ENCODE measurements at places on chromosomes 4 and X.

DNA sequence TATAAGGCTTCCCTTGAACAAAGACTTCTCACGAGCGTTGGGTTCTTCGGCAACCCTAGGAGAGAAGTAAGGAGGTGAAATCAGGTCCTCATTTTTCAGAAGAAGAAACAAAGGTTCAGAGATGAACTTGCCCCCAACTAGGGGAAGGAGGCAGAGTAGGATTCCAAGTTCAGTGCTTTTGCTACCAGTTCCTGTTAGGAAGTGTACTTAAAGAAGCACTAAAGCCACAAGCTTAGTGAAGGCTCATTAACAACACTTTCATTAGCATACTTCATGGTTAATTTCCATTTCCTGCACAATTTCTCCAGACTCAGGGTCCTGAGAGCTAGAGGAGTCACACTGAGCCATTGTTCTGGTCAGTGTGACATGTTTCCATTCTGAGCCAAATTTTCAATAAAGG is 52.1 kb downstream of the VSIG4 start:
- no peak for DNase-seq

DNA sequence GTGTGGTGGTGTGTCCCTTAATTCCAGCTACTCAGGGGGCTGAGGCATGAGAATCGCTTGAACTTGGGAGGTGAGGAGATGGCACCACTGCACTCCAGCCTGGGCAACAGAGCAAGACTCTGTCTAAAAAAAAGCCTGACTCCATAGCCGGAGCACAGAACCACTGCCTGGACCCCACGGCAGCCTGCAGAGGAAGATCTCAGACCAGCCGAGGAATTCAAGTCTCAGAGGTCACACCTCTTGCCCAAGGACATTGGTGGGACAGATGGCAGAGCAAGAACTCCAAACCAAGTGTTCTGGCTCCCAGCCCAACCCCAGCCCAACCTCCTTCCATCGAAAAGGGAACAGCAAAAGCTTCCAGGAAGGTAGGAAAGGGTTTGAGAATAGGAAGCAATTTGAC is 70.8 kb downstream of the SMIM20 start:
- DNase-seq = no peak

GRCh38 chr4:120071192-120071795 is 4.6 kb upstream of the MAD2L1 start:
- DNase-seq = peak; percentile 57

DNA sequence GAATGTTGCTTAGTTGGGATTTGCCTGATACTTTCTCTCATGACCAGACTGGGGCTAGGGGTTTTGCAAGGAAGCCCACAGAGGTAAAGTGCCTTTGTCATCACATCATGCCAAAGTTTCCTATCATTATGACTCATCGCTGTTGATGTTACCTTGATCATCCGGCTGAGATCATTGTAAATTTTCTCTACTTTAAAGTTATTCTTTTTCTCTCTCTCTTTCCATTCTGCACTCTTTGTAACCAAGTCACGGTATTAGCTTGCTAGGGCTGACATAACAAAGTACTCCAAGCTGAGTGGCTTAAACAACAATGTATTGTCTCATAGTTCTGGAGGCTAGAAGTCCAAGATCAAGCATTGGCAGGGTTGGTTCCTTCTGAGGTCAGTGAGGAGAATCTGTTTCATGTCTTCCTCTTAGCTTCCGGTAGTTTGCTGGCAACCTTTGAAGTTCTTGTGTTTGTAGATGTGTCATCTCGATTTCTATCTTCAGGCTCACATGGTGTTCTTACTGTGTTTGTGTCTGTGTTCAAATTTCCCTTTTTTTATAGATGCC is 113.0 kb downstream of the DTHD1 start:
- no peak for DNase-seq

GRCh38 chr4:60368986-60369385 is 831.1 kb upstream of the ADGRL3 start:
- no peak for DNase-seq

- peak; percentile 85 for DNase-seq
Observed at GRCh38 chr4:149885896-149886295, 70.3 kb upstream of the IQCM start.

GRCh38 chrX:15340867-15341266 is 5.5 kb upstream of the PIGA start:
- no peak for DNase-seq

GRCh38 chrX:2696698-2697215 is 5.7 kb downstream of the CD99 start:
- DNase-seq = peak; percentile 93

- DNase-seq = no peak
Observed at GRCh38 chrX:112163906-112164305, 81.3 kb upstream of the TRPC5 start.

DNA sequence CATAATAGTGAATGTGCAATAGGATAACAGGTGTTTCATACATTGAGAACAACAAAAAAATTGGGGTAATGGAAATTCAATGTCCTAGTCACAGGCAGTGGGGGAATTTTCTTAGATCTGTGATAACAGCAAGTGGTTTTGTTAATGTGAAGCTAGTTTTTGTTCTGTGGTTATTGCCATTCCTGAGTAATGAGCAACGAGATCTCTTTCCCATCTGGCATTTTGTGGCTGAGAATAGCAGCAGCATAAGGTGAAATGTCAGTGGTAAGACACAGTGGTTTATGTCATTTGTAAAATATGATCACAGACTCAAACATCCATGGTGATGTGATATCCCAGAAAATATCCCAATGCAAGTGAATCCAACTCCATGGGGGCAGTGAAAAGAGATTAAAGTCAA is 497.5 kb downstream of the KCNIP4 start:
- peak; percentile 34 for DNase-seq

DNA sequence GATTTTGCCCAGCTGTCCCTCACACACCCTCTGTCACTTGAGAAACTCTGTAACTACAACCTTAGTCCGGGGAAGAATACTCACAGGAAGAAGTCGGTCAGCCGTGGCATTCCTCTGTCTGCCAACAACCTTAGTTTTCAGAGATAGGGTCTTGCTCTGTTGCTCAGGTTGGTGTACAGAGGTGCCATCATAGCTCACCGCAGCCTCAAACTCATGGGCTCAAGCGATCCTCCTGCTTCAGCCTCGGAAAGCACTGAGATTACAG is 12.2 kb upstream of the SPCS3 start:
- no peak for DNase-seq

GRCh38 chr4:187387739-187388138 is 607.8 kb upstream of the ZFP42 start:
- peak; percentile 11 for DNase-seq

DNA sequence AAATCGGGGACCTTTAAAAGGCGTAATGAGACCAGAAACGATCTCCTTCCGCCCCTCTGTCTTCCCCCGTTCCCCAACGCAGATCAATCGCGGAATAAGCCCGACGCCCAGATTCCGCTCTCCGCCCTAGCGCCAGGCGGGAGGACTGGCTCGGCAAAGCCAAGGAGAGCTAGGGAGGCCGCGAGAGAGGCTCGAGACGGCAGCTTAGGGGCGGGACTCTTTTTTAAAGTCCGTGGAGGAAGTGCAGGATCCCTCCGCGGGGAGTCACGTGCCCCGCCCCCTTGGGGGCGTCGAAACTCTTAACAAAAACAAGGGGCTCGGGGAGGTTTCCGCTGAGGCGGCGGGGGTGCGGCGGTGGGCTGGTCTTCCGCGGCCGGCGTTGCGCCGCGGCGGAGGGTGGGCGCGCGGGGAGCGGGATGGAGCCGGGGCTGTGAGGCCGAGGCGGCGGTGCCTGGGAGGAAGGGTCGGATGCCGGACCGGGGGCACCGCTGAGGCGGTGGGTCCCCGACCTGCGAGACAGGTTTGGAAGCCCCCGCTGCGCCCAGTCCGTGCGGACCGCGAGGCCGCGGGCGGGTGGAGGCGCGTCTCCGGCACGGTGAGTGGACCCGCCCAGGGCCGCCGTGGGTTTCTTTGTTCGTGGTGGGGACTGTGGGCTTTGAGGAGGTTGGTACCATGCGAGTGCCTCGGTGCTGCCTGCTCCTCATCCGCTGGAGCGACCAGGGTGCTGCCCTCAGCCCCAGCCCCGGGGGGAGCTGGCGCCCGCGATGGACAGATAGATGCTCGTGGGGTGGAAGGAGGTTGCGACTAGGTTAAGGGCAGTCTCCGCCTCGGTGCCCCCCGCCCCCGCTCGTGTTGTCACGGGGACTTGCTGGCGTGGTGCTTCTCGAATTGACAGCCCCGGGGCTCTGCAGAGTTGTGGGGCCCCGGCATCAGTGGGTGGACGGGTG is at the start of gene CCNG2:
Gene CCNG2, plus strand, starts transcription at position 296 of the 947 bp plus-strand sequence. CDS start 1,326 bp downstream, outside the sequence.
- DNase-seq = no peak

DNA sequence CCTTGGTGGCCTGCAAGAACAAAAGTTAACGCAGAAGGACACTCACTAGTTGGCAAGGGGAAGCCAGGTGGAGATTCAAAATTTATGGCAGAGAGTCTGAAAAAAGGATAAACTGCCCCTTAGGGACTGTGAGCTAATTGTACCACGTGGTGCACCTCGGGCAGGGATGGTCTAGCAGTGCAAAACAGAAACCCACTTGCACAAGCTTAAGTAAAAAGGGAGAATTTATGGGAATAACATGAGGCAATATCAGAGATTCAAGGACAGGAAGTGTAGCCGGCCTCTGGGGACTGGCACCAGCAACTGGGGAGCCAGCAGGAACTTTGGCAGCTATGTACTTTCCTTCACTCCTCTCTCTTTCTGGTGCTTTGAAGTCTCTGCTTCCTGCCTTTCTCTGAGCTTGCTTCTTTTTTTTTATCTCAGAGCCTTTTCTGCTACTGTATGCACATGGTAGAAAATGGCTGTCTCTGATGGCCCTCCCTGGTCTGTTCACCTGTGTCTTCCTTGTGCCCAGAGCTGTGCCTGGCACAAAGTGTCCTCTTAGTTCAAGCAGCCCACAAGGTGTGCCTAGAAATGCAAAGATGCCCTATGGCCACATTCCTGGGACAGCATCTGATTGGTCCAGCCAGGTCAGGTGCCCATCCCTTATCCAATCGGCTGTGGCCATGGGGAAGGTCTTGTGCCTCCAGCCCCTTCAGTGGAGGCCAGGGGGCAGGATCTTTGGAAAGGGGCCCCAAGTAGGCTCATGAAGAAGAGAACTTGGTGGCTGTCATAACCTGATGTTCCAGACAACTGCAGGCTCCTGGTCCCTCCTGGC is 114.8 kb upstream of the ATP6AP2 start:
- no peak for DNase-seq

GRCh38 chr4:180057891-180058671 is 2185.1 kb upstream of the TENM3 start:
- no peak for DNase-seq

GRCh38 chrX:48938721-48939425 is 18.5 kb downstream of the OTUD5 start:
- no peak for DNase-seq

DNA sequence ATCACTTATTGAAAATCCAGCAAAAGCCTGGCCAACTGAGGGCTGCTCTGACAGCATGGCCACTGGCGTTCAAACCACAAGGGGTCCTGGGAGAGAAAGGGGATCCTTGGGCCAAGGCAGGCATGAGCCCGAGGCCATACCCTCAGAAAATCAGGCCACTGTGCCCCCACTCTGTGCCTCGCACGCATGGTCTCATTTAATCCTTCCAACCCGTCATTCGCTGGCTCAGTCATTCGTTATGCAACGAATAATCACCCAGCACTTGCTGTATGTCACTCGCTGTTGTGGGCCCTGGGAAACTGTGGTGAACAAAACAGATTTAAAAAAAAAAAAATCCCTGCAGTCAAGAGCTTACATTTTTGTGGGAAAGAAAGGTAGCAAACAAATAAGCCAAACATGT is 112.7 kb downstream of the BCOR start:
- no peak for DNase-seq

GRCh38 chr4:118734491-118735205 is 49.5 kb downstream of the METTL14 start:
- no peak for DNase-seq

DNA sequence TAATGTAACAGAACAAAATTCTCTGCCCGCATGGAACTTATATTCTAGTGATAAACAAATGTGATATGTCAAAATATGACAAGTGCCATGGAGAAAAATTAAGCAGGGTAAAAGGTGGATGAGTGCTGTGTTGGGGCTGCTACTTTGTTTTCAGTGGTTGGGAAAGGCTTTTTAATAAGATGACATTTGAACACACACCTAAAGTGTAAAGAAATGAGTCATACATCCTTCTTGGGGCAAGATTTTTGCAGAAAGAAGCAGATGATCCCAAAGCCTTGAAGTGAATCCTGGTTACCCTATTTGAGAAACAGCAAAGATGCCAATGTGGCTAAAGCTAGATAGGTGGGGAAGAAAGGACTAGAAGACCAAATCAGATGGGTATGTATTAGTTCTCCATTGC is 564.1 kb downstream of the INPP4B start:
- no peak for DNase-seq

GRCh38 chr4:67879486-67879885 is 4.3 kb downstream of the TMPRSS11D start:
- DNase-seq = no peak

Measured in HFFc6 (cell line).